Inflammatory macrophage (primary cell): ENCODE measurements at places on chromosomes 2 and 18.

DNA sequence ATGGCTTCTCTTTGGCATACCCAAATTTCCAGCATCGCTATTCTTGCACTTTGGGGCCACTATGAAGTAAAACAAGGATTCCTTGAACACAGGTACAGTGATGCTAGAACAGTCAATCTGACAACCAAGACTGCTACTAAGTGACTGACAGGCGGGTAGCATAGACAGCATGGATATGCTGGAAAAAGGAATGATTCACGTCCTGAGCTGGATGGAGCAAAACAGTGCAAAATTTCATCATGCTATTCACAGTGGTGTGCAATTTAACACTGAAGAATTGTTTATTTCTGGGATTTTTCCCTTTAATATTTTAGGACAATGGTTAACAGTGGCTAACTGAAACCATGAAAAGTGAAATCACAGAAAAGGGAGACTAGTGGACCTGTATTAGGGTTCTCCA lies 1511.2 kb upstream of the ZEB2 start:
- DNase-seq: no peak

DNA sequence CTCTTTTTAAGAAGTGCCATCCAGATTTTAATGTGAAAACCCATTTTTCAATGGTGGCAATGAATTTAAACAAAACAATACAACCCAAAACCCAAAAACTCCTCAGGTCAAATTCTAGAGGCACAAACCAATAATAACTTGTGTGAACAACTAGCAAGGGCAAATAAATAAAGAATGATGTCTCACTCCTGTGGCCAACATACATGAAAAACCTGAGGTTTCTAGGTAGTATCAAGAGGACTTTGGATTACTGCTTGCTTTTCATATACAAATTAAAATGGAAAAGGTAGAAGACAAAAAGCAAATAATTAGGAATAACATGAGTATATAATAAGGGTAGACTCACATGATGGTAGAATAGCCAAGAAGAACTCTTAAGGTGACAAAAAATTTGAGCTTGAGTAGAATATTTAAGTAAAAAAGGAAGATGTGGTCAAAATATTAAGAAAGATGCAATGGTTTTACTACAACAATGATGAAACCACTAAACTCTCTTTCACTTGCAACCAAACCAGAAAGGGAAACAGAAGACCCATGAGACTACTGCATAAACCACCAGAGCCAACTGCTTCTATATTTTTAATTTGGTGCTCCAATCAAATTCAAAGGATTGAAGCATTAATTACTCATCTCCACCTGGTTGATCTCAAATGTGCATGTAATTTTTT lies 53.5 kb downstream of the DARS1 start:
- peak; percentile 52 for DNase-seq

- DNase-seq: no peak
Observed at GRCh38 chr2:235826826-235827225, 333.0 kb downstream of the AGAP1 start.

- no peak for DNase-seq
Observed at GRCh38 chr2:216279459-216279858, 92.8 kb downstream of the MARCHF4 start.

GRCh38 chr2:165475277-165476004 lies 5.9 kb downstream of the CSRNP3 start:
- DNase-seq: no peak

GRCh38 chr2:234451852-234452625 lies 44.8 kb downstream of the ARL4C start:
- no peak for DNase-seq

DNA sequence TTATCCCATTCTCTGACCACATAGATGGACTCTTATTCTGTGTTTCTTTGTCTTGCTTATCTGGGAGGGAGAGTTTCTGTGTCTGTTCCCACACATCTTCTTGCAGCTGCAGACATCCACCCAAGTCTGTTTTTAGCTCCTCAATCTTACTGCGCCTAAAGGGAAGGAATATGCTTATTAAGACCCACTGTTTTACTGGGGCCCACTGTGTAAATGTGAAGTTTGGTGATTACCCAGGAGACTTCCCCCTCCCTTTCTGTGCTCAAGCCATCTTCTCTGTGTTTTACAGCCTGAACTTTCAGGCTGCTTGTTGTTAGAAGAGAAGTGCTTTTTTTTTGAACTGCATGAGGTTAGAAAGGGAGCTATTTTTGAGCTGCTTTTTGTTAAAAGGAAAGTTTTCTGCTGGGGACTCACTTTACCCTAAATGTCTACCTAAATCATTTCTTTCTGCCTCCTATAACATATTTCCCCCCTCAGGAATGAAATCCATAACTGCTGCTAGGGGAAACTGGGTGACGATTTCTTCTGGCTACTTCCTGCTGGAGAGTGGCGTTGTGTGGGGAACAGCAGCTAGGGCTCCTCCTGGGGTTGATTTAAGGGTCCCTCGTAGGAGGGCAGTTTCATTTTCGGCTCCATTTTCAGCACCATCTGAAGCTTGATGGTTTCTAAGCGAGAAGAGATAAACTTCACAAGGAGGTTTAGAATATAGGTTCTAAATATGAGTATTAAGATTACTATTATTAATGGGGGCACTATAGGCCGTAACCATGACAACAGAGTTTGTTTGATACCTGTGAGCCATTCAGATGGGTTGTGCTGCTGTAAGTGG lies 39.5 kb upstream of the GMCL1 start:
- no peak for DNase-seq

- DNase-seq: peak; percentile 5
Observed at GRCh38 chr2:22904126-22904684, 480.8 kb upstream of the KLHL29 start.

DNA sequence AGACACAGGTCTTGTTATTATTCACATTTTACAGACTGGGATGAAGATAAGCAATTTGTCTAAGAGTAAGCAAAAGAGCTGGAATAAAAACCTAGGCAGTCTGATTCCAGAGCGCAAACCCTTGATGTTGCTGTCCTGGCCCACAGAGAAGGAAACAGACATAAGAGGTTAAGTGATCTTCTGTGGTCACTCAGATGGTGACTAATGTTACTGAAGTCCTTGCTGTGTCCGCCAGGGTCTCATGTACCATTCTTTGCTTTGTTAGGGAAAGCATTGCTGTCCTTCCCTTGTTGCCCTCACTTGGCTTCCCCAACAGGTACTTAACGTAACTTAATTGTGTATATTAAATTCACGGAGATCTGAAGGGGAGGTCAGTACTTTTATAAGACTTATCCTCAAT lies 14.9 kb upstream of the FAP start:
- DNase-seq: peak; percentile 2

- DNase-seq: no peak
Observed at GRCh38 chr2:84247532-84247931, 211.5 kb downstream of the SUCLG1 start.

DNA sequence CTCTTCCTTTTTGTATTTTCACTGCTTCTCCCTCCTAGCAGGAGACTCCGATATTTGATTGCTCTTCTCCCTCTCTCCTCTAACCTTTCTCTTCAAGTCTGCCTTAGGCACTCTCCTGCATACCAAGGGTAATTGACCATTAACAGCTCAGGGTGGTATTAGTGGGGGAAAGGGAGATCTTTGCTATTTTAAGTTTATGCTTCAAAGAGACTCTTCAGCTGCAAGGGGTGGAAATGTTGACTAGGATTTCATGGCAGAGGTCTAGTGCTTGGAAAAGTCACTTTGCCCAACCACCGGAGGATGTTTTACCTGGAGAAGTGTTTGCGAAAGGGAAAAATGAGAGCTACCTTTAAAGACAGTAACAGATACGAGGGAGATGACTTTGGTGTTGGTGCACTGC lies 453.7 kb downstream of the SLC4A3 start:
- DNase-seq: no peak

DNA sequence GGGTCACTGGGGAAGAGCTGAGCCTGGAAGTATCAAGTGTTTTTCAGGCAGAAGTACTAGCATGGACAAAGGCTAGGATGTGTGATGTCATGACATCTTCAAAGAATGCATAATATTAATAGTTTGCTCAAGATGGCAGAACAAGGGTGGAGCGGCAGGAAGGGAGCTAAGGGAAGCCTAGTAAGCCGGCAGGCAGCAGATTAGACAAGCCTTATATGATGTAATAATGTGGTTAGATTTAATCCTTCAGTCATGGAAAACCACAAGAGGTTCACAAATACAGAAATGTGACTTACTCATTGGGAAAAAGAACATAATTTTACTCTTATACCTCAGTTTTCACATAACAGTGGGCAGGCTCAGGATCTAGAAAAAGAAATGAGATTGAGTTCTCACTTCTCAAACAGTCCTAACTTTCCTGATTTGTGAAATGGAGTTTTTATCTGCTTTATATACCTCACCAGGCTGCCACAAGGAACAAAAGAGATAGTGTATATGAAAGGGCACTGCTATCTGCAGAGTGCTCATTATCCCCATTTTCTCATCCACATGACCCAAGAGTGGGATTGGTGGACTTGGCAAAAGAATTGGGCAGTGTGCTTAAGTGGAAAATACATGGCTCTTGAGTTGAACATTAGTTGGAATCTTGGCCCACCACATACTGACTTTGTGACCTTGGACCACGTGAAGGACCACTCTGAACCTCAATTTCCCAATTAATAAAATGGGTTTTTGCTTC lies 89.1 kb upstream of the LHCGR start:
- DNase-seq: no peak

DNA sequence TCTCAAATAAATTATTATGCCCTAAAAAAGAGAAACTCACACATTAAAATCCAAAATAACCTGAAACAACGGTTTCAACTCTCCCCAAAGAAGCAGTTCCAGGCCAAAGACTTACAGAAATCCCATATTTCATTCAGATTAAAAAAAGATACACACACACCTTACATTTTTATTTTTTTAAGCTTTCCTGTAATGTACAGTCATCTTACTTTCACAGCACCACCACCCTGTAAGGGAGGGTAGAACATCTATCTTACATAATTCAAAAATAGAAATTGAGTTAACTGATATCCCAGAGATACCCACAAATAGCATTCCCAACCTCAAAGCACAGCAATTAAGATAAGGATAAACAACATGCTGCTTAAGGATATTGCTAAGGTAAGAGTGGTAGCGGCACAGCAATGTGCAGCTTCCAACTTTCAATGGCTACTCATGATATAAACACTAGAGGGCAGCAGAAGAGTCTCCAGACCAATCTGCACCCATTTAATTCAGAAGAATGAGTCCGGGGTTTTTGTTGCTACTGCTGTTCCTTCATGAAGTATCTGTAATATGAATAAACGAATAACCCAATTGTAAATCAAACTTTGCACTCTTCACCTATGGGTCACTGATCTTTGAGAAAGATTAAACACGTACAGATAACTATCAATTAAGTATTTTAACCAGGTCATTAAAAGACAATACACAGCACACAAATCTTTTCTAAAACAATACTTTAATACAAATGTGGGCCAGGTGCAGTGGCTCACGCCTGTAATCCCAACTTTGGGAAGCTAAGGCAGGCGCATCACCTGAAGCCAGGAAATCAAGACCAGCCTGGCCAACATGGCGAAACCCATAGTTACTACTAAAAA lies 11.3 kb downstream of the GFPT1 start:
- peak; percentile 49 for DNase-seq

- DNase-seq: no peak
Observed at GRCh38 chr18:23279931-23280330, 144.6 kb downstream of the CABLES1 start.

GRCh38 chr18:48821251-48821590 lies 129.5 kb downstream of the SMAD7 start:
- no peak for DNase-seq
